ENCODE measurements at places on chromosomes 3 and 15.

- DNase-seq, result no peak
Measured at GRCh38 chr3:172846706-172847105, 96.2 kb downstream of the ECT2 start.

DNA sequence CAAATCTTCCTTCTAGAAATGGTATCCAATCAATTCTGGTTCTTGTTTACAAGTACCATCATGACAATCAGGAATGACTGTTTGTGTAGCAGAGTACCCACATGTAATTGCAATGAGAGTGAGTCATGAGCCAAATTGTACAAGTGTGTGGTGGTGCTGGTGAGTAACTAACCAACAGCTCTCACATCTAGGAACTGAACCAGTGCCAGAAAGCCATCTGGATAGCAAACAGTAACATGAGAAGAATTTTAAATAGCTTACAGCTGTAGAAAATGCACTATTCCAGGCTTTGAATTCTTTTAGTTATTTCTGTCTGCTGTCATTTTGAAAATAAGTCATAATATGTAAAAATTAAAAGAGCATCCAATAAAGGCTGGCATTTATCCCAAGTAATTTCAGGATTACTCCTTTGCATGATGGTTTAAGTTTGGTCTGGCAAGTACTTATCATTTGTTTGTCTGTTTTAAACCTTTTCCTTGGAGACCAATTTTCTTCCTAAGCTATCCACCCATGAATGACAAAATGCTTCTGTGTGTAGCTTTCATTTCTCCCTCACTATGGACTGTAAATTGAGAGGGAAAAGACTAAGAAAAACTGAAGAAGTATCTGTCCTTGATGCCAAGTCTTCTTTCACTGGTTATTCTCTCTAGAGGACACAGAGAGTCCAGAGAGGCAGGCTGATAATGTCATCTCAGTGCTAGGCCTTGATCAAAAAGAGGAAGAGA lies 60.0 kb downstream of the PIK3CB start:
- peak; percentile 99 for DNase-seq

- peak; percentile 63 for DNase-seq
Measured at GRCh38 chr3:193780810-193781478, 187.9 kb downstream of the OPA1 start.

DNA sequence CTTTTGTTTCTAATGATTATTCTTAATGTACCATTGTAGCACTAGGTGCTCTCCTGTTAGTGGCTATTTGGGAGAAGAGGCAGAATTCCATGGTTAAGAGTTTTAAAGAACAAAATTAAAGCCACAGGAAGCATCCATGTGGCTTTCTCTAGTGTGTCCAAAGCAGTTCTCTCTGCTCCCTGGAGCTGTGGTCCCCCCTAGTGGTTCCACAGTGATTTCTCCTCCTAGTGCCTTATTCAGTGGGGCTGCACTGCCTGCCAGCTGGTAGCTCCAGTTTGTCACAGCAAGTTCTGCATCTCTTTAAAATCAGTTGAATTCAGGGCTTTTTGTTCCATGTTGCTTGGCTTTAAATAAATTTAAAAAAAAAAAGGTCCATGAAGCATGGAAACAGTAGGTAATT lies 39.6 kb upstream of the FAM98B start:
- peak; percentile 74 for DNase-seq

- DNase-seq, result no peak
Measured at GRCh38 chr3:142646020-142646785, 50.0 kb downstream of the PLS1 start.

GRCh38 chr3:81425198-81425868 lies 336.1 kb downstream of the GBE1 start:
- no peak for DNase-seq

DNA sequence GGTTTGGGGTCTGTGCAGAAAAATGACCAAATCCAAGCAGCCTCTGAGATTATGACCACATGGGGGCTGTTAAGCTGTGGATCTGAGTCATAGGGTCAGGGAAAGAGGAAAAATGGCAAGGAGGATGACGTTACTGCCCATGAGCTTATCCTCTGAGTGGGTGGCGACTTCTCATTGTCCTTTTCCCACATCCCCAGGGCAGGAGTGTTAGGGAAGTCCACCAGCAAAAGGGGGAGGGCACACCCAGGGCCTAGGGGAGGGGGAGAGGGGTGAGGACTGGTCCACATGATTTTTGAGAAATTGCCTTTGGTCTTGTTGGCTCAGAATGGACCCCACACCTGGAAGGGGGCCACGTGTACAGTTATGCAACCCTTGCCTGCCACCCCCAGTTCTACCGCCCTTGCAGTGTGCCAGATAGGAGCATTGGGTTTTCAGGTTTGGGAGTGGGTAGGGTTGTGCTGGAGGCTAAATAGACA lies 2.6 kb downstream of the CD276 start:
- DNase-seq, result peak; percentile 91

GRCh38 chr3:126083913-126084767 lies at the start of gene SLC41A3:
Gene SLC41A3, minus strand, starts transcription at chr3:126084124. Its CDS starts 15,905 bp downstream, at chr3:126068219.
- peak; percentile 54 for DNase-seq

Data from stromal cell of bone marrow (primary cell).